Islet precursor cell (in vitro differentiated cells): ENCODE measurements at places on chromosomes 1 and 21.

DNA sequence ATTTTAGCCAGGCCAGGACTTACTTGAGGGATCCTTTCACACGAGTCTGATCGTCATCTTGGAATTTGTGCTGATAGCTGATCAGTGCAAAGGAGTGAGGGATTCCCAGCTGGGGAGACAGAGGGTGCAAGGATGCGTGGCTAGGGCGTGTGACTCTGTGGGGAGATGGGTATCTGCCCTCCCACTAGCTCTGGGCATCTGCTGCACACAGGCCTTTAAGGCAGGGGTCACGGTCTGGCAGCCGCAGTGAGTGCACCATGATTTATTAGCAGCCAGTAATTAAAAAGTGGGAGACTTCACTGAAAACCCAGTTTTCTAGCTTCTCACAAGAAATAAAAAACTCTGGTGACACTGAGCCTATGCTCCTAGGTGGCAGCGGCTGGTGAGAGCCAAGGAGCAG is 20.4 kb downstream of the THAP3 start:
- DNase-seq = no peak

DNA sequence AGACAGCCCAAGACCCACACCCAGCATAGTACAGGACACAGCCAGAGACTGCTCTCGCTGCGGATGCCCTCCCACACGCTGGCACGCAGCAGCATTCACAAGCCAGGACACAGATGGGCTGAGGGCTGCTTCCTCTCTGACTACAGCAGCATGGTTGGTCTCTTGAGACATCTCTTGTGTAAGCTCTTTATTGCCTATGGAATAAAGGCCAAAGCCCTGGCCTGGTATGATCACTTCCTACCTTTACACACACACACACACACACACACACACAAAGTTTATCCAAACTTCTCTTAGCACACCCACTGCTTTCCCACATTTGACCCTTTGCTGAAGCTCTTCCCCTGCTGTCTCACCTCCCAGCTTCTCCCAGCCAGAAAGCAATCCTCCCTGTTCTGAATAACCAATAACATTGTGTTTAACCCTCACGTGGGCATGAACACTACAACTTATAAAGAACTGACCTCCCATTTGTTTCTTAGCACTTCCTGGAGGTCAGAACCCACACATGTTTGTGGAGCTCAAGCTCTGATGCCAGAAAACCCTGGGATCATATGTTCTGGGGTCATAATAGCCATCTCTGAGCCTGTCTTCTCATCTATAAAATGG is 1.2 kb upstream of the LUZP1 start:
- peak; percentile 57 for DNase-seq

- DNase-seq = no peak
Observed at GRCh38 chr1:25516686-25517085, 26.7 kb upstream of the LDLRAP1 start.

- DNase-seq = no peak
Observed at GRCh38 chr1:220281159-220281574, 8.9 kb upstream of the RAB3GAP2 start.

DNA sequence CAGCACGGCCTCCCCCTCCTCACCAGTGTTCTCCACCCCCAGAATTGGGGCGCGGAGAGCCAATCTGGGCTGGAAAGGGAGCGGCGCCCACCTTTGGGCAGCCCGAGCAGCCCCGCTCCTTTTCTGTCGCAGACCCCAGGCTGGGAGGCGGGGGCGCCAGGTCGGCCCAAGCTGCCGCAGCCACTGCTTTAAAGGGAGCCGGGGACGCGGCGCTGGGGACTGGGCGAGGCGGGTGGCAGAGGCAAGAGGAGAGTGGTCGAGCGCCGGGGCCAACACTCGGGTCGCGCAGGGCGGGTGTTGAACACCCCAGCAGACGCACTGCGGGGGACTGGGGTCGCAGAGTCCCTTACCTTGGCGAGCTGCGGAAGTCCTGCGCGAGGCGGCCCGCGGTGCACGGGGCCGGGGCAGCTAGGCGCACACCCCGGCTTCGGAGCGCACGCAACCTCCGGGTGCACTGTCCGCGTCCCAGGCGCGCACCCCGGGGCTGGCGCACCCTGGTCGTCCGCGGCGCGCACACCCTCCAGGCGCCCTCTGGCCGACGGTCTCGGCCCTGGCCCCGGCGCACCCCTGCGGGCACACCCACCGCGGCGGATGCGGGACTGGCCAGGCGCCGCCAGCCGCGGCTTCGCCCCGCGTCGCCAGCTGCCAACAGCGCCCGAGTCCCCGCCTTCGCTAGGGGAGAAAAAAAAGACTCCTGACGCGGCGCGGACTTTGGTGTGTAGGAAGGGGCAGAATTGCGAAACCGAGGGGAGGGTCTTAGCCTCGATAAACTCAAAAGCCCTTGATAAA is at the start of gene KANK4:
TSS of gene KANK4 (minus strand) at position 679 of the 789 bp plus-strand sequence. CDS start 37,870 bp downstream, outside the sequence.
- DNase-seq = peak; percentile 77

DNA sequence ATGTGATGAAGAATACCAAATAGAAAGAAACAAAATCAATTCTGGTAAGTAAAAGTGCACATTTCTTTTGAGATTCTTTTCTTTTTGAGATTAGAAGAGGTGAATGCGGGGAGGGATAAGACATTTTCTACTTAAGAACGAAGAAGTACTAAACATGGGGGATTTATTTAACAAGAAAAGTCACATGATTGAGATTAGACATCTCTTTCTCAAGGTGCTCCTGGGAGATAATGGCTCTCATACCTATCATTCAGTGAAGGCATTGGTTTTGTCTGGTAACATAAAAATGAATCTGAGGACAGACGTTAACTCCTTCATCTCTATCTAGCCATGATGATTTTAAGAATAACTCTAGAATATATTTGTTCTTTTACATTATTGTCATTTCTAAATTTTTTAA is 147.9 kb upstream of the SAMSN1 start:
- no peak for DNase-seq

- no peak for DNase-seq
Observed at GRCh38 chr1:175524003-175524402, 219.4 kb downstream of the TNR start.

DNA sequence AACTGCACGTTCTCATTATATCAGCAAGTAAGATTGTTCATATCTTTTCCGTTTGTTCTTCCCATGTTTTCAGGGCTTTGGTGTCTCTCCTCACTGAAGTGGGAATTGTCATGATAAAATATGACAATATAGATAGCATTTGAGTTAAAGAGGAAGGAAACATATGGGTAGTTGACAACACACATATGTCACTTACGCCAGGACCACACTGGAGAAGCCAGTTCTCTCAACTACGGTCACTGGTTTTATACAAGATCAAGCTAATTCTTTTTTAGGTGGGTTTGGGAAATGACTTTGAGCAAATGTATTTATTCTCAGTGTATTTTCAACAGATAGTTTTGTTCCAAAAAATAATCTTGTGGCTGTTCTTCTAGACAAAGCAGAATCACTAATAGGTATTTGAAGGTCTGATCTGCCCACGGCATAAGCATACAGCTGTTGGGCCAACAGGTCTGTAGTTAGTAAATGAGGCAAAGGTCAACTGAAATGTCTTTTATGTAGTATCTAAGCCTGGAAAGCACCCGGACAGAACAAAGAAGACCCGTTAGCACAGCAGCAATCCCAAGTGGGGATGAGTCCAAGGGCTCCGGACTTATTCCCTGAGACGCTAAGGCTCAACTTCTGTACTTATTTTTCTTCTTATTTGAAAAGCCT is 433.6 kb upstream of the ZP4 start:
- DNase-seq = no peak

DNA sequence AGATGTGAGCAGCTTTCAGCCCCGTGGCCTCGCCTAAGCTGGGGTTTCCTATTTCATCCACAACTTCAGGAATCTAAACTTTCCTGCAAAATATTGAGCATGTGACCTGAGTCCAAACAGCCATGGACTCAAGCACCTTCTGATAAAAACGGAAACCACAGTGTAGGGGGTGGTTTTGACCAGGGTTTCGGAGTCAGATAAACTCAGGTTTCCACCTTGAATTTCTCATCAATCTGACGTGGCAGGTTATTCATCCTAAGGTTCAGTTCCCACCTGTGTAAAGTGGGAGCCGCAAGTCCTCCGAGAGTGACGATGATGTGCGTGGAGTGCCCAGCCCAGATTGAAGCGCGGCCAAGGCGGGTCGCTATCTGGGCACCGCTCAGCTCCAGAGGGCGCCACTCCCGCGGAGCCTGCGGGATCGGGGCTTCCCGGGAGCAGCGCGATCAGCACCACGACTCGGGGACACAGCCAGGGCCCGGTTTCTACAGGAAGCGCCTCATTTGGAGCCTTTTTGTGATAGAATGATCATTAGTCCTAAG is 871 bp upstream of the ETS2 start:
- DNase-seq = peak; percentile 75
